ENCODE measurements at places on chromosomes 1 and 21.

DNA sequence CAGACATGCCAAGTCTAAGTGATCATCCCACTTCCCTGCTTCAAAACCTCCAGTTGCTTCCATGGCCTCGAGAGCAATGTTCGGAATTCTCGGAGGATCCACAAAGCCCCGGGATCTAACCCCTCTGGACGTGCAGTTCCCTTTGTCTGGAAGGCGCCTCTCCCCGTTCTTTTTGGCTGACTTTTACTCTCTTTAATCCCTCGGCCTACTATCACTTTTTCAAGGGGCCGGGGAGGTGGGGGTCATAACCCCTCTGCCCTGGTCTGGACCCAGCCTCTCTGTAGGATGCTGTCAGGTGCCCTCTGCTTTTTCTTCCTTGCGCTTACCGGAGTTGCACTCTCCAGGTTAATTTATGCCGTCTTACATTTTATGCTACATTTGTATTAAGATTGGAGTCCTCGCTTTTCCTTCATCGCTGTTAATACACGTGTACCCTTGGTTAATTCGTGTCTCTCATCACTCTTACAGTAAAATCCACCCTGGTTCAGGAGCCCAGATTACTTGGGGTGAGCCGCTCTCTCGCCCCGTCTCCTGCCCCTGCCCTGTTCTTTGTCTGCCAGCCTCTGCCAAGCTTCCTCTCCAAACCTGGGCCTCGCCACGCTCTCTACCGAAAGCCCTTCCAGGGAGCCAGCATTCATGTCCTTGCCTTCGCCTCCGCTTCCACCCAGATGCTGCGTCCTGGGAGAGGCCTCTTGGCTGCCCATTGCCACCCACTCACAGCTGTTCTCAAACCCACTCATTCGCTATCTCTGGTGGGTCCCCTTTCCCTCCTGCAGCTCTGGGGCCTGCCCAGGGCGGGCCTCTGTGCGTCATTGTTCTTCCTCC is 448.6 kb downstream of the CAMTA1 start:
- no peak for DNase-seq
- peaks cover 35% of the 10 kb centered on the region for H3K27me3 ChIP-seq
- no peaks in the 10 kb centered on the region for H3K36me3 ChIP-seq
- no peaks in the 10 kb centered on the region for H3K4me1 ChIP-seq

- H3K27ac ChIP-seq = no peak overlapping the region
- H3K4me1 ChIP-seq = no peaks in the 10 kb centered on the region
- H3K27me3 ChIP-seq = peaks cover 36% of the 10 kb centered on the region
- no peak overlapping the region for H3K4me3 ChIP-seq
Measured at GRCh38 chr1:65179148-65179547, 31.1 kb downstream of the AK4 start.

- no peaks in the 10 kb centered on the region for H3K27me3 ChIP-seq
- no peak overlapping the region for H3K4me3 ChIP-seq
- H3K4me1 ChIP-seq = peaks cover 8% of the 10 kb centered on the region
- peaks cover 2% of the 10 kb centered on the region for H3K36me3 ChIP-seq
- H3K27ac ChIP-seq = no peak overlapping the region
- DNase-seq = no peak
Measured at GRCh38 chr1:25688390-25689119, 72.0 kb downstream of the MAN1C1 start.

DNA sequence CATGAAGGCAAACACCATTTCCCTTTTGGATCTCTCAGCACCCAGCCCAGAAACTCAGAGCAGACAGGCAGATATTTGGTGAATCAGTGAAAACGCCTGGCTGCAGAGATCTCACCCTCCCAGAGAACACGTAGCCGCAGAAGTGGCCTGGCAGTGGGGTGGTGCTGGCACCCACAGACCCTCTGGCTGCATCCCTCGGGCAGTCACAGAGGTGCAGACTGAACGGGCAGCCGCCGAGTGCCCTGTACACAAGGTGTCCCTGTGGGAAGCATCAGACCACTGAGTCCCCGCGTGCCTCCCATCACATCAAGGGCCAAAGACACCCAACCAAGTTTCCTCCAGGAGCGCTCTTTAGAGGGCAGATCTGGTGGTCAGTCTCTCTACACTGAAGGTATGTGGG is 12.1 kb downstream of the FAM89A start:
- H3K27me3 ChIP-seq = no peaks in the 10 kb centered on the region
- H3K4me1 ChIP-seq = peaks cover 4% of the 10 kb centered on the region
- DNase-seq = no peak
- H3K4me3 ChIP-seq = no peak overlapping the region

- DNase-seq = no peak
- H3K4me3 ChIP-seq = no peak overlapping the region
- H3K27me3 ChIP-seq = no peaks in the 10 kb centered on the region
- H3K36me3 ChIP-seq = no peaks in the 10 kb centered on the region
- H3K4me1 ChIP-seq = peaks cover 9% of the 10 kb centered on the region
Measured at GRCh38 chr1:32066489-32066873, 6.3 kb upstream of the TMEM39B start.

DNA sequence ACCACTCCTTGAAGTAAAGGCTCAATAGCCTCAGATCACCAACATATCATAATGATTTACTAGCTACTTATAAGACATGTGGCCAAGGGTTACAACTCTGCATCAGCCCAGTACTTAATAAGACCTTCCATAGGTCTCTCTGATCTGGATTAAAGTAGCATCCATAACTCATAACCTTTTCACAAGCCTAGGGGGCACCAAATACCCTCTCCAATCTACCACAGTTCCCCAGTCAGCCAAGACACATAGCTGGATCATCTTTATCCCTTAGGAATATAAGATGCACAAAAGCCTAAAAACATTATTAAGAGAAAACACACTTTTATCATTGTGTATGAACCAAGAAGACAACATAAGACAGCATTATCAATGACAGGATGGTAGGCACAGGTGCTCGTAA is 22.1 kb downstream of the SSX2IP start:
- peaks cover 11% of the 10 kb centered on the region for H3K36me3 ChIP-seq
- H3K27me3 ChIP-seq = no peaks in the 10 kb centered on the region
- no peak overlapping the region for H3K27ac ChIP-seq
- H3K4me3 ChIP-seq = no peak overlapping the region

GRCh38 chr21:38821959-38822682 is 16.4 kb downstream of the ETS2 start:
- peaks cover 44% of the 10 kb centered on the region for H3K36me3 ChIP-seq
- DNase-seq = no peak
- no peaks in the 10 kb centered on the region for H3K4me1 ChIP-seq
- H3K27ac ChIP-seq = no peak overlapping the region
- no peaks in the 10 kb centered on the region for H3K27me3 ChIP-seq

DNA sequence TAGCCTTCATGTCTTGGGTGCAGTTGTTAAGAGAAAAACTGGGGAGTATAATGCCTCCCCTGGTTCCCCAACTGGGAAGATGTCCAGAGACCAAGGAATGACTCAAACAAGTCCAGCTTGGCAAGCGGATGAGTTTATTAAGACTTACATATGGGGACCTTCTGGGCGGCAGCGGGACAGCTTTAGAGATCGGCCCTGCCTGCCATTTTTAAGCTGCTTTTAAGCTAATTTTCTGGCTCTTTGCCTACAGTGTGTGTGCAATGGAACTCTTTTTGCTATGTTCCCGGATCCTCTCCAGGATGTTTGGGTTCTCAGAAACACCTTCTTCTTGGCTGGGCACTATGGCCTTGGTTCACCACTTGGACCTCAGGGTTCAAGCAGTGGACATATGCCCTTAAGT is 99.5 kb downstream of the RYR2 start:
- H3K36me3 ChIP-seq = peaks cover 2% of the 10 kb centered on the region
- H3K4me1 ChIP-seq = no peaks in the 10 kb centered on the region
- H3K27me3 ChIP-seq = peaks cover 36% of the 10 kb centered on the region
- H3K4me3 ChIP-seq = no peak overlapping the region
- DNase-seq = no peak

- no peak overlapping the region for H3K27ac ChIP-seq
- peaks cover 11% of the 10 kb centered on the region for H3K27me3 ChIP-seq
- no peaks in the 10 kb centered on the region for H3K36me3 ChIP-seq
Measured at GRCh38 chr1:198333744-198334143, 176.9 kb downstream of the NEK7 start.

DNA sequence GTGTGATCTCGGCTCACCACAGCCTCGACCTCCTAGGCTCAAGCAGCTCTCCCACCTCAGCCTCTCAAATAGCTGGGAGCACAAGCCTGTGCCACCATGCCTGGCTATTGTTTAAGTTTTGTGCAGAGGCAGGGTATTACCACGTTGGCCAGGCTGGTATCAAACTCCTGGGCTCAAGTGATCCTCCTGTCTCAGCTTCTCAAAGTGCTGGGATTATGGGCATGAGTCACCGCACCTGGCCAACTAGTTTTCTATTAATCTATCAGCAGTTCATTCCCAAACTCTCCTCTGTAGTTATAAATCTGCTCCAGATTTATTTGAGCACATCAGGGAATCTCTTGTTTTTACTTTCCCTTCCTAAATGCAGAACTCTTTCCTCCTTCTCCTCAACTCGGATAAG is 443.8 kb downstream of the PRDM2 start:
- H3K27me3 ChIP-seq = peaks cover 35% of the 10 kb centered on the region
- no peak for DNase-seq
- no peaks in the 10 kb centered on the region for H3K4me1 ChIP-seq
- no peaks in the 10 kb centered on the region for H3K36me3 ChIP-seq
- H3K27ac ChIP-seq = no peak overlapping the region

DNA sequence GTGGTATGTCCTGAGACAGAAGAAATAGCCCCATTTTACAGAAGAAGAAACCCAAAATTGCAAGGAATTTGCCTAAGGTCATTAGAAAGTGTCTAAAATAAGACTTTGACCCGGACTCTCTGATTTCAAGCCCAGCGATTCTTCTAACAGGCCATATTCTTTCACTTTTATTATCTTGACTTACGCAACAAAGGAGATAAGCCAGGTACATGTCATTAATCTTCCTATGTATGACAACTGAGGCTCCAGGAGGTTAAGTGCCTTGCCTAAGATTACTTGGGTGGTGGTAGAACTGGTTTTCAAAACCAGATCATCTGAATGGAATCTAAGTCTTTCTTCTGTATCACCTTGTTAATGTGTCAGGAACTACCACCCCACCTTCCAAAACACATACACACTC is 124.3 kb downstream of the PBX1 start:
- no peak for DNase-seq
- H3K27ac ChIP-seq = no peak overlapping the region
- H3K4me1 ChIP-seq = no peaks in the 10 kb centered on the region
- no peaks in the 10 kb centered on the region for H3K36me3 ChIP-seq
- no peaks in the 10 kb centered on the region for H3K27me3 ChIP-seq

DNA sequence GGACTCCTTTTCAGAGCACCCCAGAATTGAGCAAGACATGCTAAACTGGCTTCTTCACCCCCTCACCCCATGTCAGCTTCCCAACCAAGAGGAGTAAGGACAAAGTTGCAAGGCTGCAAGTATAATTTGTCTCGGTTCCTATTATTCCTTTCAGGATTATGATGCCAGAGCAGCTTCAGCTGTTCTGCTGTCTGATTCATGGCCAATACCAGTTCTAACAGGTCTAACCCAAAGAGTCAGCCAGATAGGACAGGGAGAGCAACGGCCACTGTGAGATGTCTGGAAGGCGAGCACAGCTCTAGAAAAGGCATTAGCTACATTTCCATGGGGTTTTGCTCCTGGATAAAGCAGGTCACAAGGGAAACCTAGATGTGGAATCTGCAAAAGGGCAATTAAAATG is 53.3 kb upstream of the HOOK1 start:
- no peak overlapping the region for H3K4me3 ChIP-seq
- peaks cover 6% of the 10 kb centered on the region for H3K4me1 ChIP-seq
- H3K36me3 ChIP-seq = peaks cover 1% of the 10 kb centered on the region
